ENCODE measurements at places on chromosomes 11 and 22.

DNA sequence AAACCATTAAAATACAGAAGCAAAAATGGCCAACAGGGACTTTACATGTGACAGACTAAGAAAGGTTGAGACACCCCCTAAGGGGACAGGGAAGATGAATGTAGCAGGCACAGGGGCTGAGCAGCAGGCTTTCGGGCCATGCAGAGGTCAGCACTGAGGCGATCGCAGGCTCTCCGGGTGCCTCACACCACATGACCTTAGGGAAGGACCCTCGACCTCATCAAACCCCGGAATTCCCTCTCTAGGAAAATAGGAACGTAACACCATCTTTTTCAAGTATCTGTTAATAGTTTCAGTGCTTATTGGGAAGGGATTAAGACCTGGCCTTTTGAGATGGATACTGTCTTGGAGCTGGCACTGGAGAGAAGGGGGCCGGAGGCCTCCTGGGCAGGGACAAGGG is 27.4 kb downstream of the OPCML start:
- DNase-seq: no peak

GRCh38 chr22:35561796-35562526 is 21.3 kb downstream of the RASD2 start:
- DNase-seq: no peak

DNA sequence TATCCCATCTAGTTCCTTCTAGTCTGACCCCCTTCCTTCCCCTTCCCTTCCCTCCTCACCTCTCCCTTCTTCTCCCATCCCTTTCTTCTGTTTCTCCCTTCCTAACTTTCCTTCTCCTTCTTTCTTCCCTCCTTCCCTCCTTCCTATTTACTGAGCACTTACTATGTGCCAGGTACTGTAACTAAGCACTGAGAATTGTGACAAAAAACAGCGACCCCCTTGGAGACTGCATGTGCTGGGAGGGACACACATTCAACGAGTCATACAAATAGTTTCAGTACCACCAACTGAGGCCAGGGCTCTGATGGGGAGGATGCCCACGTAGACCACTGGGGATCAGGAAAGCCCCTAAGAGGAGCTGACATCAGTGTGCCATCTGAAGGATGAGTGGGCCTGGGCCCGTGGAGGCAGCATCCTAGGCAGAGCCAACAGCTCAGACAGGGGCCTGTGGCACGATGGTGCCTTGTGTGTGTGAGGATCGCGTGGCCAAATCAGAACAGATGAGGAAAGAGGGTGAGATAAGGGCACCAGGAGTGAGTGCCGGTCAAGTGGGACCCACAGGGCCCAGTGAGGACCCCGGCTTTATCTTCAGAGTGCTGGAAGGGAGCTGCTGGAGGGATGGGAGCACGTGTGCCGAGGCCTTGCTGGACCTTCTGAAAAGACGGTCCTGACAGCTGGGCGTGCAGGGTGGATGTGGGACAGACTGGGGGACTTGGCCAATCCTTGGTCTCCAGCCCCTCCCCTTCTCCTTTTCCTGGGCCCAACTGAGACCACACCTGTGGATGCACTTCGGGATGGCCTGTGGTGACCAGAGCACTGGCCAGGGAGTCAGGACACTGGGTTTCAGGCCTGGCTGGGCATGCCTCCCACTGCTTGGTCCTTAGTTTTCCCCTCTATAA is 38.4 kb upstream of the CRYBB3 start:
- no peak for DNase-seq

GRCh38 chr22:35540595-35541253 is at the start of gene RASD2:
Gene RASD2, plus strand, starts transcription at chr22:35540831. Its CDS starts 5,979 bp downstream, at chr22:35546810.
- peak; percentile 48 for DNase-seq

- DNase-seq: no peak
These were observed 14.2 kb downstream of the SCUBE2 start for GRCh38 chr11:9077164-9077563.

- no peak for DNase-seq
These were observed 978.3 kb downstream of the BRD1 start for GRCh38 chr22:48849219-48849912.

GRCh38 chr11:120079750-120080610 is 57.9 kb downstream of the TRIM29 start:
- DNase-seq: no peak

DNA sequence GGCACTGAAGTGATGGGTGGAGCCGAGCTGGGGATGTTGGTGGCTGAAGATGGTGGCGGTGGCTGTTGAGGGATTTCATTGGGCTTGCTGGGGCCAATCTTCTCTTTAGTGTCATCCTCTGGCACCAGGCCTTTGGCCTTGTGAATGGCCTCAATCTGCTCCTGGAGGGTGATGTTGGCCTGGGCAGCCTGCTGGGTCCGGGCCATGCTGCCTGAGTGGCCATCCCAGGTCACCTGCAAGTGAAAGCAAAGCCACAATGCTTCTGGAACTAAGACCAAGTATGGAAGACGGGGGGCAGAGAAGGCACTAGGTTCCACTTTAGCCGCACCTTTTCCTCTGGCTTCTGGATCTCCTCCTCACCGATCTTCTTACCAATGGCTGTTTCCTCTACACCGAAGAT is 12.1 kb upstream of the TBC1D10A start:
- DNase-seq: no peak

DNA sequence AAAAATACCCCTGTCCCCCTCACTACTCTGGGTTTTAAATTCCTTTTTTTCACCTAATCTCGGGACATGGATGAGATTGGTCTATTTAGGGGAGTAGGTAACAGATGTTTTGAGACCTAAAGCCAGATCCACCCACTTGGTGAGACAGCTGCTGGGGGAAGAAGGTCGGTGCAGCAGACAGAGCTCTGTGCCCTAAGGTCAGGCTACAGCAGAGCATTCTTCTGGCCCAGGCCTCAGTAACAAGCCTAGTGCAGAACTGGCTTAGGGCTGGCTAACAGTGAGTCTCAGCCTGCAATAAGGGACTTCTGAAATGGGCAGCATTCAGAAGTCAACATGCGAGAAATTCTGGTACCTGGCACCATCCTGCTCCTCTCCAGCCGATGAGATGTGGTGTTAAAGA is 444.9 kb upstream of the KIRREL3 start:
- DNase-seq: no peak

- no peak for DNase-seq
These were observed 35.0 kb upstream of the CRTAM start for GRCh38 chr11:122803306-122803705.

DNA sequence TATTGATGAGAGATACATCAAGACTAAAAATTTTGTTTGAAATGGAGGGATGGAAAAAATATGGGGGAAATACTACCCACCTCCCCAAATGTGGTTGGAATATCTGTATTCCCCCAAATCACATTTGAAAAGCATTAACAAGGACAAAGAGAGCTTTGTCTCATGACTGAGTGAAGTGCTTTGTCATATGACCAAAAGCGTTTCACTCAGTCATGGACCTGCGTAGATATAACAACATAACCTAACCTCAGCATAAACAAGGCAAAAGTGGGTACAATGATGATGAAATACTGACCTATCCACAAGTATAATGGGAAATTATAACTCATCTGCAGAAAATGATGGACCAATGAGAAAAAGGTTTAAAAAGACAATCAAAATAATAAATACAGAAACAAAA is 418.3 kb downstream of the TBC1D22A start:
- no peak for DNase-seq

- no peak for DNase-seq
These were observed 17.0 kb upstream of the KCNJ11 start for GRCh38 chr11:17405232-17406005.

GRCh38 chr22:49011379-49011768 is 816.3 kb downstream of the BRD1 start:
- no peak for DNase-seq

GRCh38 chr11:109552376-109552775 is 130.4 kb downstream of the C11orf87 start:
- no peak for DNase-seq

GRCh38 chr11:84250834-84251613 is 964.9 kb upstream of the CCDC90B start:
- no peak for DNase-seq

DNA sequence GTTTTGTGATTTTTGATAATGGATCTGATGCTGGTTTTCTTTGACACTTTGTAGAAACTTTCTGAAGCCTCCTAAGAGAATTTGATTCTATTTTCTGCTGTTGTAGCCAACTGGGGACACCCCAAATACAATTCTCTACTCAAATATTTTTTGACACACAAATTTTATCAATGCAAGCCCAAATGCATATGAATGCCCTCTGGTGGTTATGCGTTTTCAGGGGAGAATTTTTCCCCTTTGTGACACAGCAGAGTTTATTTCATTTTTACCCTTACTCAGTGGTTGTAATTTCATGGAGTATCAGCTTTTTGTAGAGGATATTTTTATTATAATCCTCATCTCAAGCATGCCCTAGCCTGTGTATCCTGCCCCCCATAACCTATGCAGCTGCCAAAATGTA is 44.7 kb upstream of the MTMR2 start:
- no peak for DNase-seq

DNA sequence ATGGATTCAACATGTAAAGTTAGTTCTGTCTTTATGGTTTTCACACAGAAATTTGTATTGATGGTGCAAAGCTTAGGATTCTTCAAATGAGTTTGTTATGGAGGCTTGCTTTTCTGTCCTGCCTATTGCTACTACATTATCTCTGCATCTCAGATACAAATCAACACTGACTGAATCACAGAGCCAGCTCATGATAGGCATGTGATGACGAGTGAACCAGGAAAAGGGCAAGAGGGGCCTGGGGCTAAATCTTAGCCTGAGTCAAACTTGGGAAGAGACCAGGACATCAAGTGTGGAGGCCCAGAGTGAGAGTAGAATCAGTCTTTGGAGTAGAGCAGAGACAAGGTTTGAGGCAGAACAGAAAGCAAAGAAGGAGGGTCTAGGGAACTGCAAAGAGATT is 107.1 kb upstream of the CD44 start:
- no peak for DNase-seq
